NCI-H2107 (cell line): ENCODE measurements at places on chromosomes 6 and 20.

GRCh38 chr6:14542670-14543366 is 425.2 kb downstream of the CD83 start:
- DNase-seq, result no peak

DNA sequence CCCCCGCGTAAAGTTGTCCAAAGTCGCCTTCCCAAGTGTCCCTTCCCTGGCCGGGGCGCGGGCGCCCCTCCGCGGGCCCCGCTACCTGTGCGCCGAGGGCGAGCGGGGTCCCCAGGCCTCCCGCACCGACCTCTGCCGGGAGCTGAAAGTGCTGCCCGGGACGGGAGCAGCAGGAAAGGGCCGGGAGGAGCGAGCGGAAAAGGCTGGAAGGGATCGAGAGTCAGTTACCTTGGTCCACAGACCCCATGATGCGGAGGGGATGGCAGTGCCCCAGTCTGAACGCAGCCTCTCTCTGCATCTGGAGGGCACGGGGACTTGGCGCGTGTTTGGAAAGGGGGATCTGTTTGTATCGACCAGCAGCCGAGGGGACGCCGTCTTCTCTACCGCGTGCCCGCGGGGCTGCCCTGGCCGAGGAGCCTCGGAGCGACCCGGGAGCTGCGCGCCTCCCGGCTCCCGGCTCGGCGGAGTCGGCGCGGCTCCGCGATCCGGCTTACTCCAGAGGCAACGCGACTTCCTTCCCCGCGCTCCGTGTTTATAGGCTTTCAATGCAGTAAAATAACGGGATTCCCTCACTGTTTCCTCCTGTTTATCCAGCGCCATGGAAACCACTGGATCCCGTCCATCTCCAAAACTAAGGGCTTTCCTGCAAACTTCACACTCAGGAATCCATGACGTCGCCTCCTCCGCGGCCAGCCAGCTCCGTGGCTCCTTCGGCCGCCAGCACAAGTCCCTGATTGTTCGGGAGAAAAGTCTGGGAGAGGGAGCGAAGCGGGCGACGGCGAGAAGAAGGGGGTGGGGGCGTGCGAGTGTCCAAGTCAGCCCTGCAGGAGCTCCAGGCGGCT is 20.0 kb upstream of the NFATC2 start:
- no peak for DNase-seq

GRCh38 chr6:35833536-35833935 is 28.4 kb downstream of the LHFPL5 start:
- DNase-seq, result no peak

DNA sequence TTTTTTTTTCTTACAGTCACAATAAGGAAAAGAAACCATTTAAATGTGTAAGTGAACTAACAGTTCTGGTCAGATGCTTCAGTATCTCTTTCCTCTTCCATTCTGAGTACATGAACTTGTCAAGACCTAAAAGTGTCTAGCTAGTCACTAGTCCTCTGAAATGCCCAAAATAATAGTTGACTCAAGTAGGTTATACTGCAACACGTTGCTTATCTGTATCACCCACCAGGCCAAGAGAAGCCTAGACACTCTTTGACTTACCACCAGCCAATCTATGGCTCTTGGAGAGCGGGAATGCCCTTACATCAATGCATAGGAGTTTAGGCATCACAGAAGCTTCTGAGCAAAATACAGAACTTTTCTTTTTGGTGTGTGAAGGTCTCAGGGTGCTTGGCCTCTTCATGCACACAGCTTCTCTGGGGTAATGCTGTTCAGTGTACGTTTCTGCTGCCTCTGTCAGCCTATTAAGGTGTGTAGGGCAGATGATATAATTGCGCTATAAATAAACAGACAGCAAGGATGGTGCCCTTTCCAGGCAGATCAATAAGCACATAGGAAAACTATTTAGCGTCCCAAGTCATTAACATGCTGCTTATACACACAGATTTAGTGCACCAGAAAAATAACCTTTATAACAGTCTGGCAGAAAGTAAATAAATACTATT is 7.8 kb upstream of the GFOD1 start:
- DNase-seq, result no peak

GRCh38 chr6:130975325-130975724 is 87.7 kb downstream of the EPB41L2 start:
- DNase-seq, result no peak

- DNase-seq, result no peak
Observed at GRCh38 chr6:163191704-163192537, 222.6 kb upstream of the QKI start.

- no peak for DNase-seq
Observed at GRCh38 chr6:106939848-106940247, 34.7 kb downstream of the CD24 start.
